Activated T-helper 9 cell treated with anti-CD3 and anti-CD28 coated beads, Interleukin-2, amount 50 U/mL, for 16 hours (primary cell): ENCODE measurements at places on chromosomes 4 and X.

- DNase-seq = no peak
Observed at GRCh38 chrX:45348296-45348695, 147.6 kb upstream of the DIPK2B start.

- DNase-seq = no peak
Observed at GRCh38 chr4:140004922-140005627, 148.9 kb downstream of the MAML3 start.

DNA sequence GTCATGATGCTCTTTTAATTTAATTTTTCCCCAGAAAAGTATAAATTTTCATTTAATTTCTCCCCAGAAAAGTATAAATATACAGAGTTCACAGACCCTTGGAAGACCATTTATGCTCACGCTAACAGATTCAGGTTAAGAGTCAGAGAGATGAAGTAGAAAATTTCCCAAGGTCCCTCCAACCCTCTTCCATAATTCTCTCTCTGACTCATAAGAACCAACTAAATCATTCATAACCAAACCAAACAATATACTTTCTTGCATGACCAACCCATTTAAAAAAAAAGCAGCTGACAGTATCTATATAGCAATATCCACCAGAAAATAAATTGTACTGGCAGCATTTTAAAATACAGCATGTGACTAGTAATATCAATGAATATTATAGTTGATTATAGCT, 3.9 kb downstream of the KLHL8 start:
- no peak for DNase-seq

DNA sequence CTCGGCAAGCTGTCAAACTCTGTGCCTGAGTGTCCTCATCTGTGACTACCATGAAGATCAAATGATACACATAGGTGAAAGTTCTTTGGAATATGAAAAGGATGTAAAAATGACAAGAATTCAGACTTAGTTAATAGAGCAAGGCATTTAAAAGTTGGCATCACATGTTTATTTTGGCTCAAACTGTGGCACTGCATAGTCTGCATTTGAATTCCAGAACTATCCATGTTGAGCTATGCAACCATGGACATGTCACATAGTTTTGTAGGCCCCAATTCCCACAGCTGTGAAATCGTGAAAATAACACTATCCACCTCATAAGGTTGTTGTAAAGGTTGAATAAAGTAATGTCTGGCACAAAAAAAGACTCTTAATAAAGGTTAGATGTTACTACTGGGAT, 33.9 kb downstream of the AFF2 start:
- no peak for DNase-seq

DNA sequence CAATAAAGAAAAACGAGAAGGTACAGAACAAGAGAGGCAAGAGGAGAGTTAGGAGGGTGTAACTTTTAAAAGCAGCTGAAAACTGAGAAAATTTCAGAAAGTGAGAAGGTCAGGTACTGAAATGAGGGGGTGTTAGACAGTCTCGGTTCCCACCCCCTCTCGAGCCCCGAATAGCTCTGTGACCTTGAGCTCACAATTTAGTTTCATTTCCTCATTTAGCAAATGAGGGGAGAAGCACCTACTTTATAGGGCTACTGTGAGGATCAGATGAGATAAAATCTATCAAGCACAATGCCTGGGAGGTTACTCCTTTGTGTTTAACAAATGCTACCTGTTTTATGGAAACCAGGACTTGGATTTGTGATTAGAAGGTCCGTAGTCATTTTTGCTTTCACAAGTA, 4.9 kb downstream of the UGT8 start:
- no peak for DNase-seq

DNA sequence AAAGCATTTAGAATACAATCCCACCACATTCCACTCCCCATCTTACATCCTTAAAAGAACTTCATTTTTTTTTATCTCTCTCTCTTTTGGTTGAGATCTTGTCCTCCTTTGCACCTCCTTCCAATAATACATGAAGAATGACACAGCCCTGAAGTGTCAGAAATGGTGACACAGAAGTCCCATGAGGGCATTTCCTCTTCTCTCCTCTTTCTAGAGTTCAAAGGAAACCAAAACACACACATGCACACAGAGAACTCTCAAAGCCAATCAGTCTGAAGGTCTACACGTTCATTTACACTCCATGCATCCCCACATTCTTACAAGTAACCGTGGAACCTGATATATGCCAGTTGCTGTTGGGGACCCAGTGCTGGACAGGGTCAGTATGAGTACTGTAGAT, 450.7 kb downstream of the HNRNPD start:
- no peak for DNase-seq

DNA sequence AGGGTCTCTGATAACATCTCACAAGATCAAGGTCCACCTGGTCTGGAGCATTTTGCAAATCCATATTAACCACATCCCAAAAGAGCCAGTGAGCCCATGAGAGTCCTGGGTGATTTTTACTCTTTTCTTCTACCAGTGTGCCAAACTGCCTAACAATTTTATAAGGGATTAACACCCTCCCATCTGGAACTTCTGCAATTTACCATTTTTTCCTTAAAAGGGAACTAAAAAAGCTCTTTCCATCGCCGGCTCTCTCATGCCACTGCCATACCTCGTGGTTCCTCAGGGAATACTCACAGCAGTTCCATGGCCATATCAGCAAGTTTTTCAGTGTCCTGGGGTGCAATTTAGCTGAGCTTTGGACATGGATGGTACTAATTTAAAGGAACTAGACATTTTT, 55.7 kb downstream of the SEPSECS start:
- DNase-seq = no peak

GRCh38 chrX:75061701-75062100, 94.4 kb downstream of the ABCB7 start:
- no peak for DNase-seq

DNA sequence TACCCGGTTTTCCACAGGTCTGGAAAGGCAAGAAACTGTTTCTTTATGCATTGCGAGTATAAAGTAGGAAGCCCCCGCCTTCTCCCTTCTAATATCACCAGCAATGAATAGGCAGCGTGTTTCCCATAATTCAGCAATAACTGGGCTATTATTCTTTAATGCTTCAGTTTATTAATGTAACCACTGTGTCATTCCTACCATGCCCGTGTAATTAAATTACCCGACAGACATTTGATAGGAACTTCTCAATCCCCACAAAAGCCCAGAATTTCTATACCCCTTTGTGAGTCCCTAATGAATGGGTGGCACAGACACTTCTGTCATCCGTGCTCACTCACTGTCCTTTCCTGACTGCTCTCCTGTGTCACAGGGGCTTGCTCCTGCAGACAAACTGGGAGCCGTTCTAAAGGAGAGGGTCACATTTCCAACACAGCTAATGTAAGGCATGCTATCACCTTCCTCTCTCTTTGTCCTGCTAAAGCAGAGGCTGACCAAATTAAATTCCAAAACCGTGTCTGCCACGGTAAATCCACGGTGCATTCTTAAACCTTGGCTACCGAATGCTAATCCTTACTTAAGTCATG, 108.5 kb upstream of the MID1 start:
- DNase-seq = no peak

DNA sequence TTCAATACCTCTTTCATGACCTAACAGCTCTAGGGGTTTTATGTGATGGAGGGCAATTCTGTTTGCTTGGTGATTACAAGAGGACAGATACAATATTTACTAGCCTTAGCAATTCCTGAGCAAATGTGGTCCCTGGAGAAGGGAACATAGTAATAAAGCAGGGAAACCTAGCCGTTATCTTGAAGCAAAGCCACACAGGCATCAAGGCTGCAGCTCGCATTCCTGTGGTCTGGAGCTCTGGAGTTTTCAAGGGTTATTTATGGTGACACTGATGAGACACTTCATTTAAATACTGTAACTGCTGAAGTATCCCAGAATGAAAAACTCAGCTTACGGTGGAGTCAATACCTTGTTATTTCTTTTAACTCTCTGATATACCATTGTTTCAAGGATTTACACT, 66.8 kb downstream of the AFF2 start:
- DNase-seq = no peak

GRCh38 chr4:185128272-185129119, 14.6 kb upstream of the SLC25A4 start:
- no peak for DNase-seq

DNA sequence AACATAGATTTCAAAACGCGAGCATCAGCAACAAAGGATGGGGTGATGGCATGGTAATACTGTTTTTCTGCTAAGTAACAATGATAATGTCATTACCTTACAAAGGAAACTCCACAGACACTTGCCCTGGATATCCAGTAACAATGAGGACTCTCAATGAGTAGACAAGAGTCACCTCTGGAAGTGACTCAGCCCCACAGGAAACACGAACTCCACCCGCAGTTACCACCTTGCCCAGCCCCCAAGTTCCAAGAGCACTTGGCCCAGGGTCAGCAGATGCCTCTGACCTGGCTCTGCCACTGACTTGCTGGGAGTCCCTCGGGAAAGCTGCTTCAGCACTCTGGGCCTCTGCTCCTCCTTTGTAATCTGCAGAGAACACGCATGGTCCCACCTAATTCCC, 110.3 kb upstream of the MAP3K15 start:
- DNase-seq = peak; percentile 40
